ENCODE measurements at places on chromosomes 7 and 10.
A peak's percentile ranks its signal among the peaks of the same experiment; 100 is the strongest.

GRCh38 chr7:28068811-28069216, 111.8 kb downstream of the JAZF1 start:
- peak; percentile 74 for DNase-seq

- no peak for DNase-seq
Measured at GRCh38 chr7:66638309-66639099, 9.8 kb downstream of the KCTD7 start.

- DNase-seq: no peak
Measured at GRCh38 chr7:34162677-34163076, 257.3 kb downstream of the BMPER start.

- DNase-seq: no peak
Measured at GRCh38 chr10:118057361-118057760, 10.6 kb upstream of the RAB11FIP2 start.

DNA sequence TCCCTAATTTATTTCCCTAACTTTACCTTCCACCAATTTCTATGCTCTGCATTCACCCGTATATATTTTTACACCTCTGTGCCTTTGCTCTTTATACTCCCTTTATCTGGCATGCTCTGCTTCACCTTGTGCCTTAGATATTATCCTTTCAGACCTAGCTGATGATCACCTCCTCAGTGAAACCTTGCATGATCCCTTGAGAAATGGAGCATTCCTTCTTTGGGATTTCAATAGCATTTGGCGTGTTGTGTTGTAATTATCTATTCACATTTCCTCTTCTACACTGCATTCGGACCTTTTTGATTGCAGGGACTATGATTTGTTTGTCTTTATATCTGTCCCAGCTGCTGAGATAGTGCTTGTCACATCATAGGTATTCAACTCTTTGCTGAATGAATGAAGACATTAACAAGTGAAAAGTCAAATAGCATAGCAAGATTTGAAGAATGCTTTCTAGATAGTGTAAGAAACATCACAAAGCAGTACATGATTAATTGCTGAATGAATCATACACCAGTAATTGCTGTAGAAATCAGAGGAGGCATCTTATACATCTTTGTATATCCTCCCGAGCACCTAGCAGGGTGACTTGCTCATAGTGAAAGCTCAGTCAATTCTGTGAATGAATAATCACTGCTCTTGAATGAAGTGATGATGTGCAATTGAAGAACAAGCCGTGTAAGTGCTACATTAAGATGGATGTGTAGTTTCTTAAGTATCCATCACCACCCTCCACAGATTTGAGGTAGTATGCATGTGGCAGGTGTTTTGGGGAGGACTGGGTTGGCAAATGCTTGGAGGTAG, 2.0 kb upstream of the TM9SF3 start:
- DNase-seq: no peak

DNA sequence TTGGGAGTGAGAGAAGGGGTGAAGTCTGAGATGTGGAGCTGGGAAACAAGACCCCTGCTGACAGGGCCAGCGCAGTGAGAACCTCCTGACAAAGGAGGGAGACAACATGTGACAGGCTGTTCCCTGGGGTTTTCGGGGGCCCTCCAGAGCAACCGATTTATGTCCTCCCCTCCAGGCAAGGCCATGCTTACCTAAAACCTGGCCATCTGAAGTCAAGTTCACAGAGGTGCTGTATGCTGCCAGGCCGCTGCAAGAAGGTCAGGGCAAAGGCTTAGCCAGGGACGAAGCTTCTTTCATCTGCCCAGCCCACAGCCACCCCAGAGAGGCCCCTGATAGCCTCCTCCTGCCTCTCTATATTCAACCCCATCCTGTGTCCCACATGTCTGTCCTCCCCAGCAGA, 20.6 kb downstream of the NPC1L1 start:
- DNase-seq: no peak

- no peak for DNase-seq
Measured at GRCh38 chr7:21185653-21186265, 242.1 kb upstream of the SP4 start.

GRCh38 chr7:47291461-47292081, 290.3 kb downstream of the TNS3 start:
- no peak for DNase-seq

GRCh38 chr7:45985902-45986301, 64.8 kb upstream of the IGFBP3 start:
- DNase-seq: no peak

DNA sequence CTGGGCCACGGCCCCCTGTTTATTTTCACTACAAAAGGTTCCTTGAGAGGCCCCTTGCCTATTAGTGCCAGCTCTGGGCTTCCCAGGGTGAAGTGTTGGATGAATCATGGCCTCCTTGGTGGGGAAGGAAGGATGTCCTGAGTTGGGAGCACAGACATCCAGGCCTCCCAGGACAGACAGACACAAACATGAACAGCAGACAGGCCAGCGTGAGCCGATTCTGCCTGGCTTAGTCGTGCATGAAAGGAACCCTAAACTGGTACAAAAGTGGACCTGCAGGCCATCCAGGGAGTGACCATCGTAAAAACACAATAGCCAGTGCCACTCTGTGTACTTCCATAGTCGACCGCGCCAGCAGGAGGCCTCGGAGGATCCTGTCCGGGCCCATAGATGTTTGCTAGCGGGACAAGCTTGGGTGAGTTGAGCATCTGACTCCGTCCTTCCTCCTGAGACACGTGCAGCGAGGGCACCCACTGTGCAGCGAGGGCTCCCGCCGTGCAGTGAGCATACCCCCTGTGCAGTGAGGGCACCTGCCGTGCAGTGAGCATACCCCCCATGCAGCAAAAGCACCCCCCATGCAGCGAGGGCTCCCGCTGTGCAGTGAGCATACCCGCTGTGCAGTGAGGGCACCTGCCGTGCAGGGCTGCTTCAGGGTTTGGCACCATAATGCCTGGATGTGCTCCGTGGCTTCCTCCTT, 51.3 kb upstream of the PRKAR1B start:
- no peak for DNase-seq

DNA sequence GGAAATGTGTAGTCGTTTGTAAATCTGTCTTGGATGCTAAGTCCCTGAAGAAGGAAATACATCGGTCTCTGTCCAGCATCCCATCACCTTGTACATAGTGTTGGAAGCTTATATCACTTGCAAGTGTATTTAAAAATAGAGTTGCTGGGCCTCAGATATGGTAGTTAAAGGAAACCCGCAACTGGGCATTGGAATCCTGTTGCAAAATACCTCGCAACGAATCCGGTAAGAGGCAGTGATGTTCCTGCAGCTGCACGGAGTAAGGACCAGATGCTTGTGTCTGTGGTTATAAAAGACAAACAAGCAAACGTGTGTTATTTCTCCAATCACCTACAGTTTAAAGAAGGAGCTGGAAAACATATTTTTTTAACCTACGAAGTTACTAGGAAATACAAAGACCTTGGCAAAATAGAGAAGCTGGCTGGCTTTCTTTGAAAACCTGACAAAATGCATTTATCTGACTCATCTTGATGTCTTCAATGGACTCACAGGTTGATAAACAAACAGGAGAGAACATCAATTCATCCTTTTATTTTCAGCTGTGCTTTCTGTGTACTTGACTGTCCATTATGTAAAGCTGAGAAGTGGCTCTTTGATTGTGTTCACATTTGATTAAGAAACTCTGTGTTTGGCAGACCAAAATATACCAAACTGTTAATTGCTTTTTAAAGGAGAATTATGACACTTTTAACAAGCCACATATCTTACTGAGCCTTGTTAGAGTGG, 326.4 kb downstream of the SFMBT2 start:
- DNase-seq: peak; percentile 5

- DNase-seq: no peak
Measured at GRCh38 chr7:143015084-143015483, 11.8 kb downstream of the OR9A2 start.

GRCh38 chr10:34177445-34177844, 637.7 kb downstream of the PARD3 start:
- no peak for DNase-seq

DNA sequence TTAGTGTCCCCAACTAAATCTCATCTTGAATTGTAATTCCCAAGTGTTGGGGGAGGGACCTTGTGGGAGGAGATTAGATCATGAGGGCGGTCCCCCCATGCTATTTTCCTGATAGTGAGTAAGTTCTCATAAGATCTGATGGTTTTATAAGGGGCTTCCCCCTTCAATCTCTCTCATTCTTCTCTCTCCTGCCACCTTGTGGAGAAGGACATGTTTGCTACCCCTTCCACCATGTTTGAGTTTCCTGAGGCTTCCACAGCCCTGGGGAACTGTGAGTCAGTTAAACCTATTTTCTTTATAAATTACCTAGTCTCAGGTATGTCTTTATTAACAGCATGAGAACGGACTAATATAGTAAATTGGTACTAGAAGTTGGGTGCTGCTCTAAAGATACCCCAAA, 365.6 kb downstream of the ANKRD7 start:
- peak; percentile 44 for DNase-seq

GRCh38 chr10:110525349-110526260, 27.9 kb downstream of the DUSP5 start:
- no peak for DNase-seq

GRCh38 chr7:75866114-75866488, 12.7 kb upstream of the RHBDD2 start:
- peak; percentile 63 for DNase-seq

GRCh38 chr7:152189061-152189460, 163.6 kb downstream of the GALNT11 start:
- DNase-seq: no peak

- DNase-seq: no peak
Measured at GRCh38 chr10:103175580-103176285, 17.3 kb downstream of the NT5C2 start.

DNA sequence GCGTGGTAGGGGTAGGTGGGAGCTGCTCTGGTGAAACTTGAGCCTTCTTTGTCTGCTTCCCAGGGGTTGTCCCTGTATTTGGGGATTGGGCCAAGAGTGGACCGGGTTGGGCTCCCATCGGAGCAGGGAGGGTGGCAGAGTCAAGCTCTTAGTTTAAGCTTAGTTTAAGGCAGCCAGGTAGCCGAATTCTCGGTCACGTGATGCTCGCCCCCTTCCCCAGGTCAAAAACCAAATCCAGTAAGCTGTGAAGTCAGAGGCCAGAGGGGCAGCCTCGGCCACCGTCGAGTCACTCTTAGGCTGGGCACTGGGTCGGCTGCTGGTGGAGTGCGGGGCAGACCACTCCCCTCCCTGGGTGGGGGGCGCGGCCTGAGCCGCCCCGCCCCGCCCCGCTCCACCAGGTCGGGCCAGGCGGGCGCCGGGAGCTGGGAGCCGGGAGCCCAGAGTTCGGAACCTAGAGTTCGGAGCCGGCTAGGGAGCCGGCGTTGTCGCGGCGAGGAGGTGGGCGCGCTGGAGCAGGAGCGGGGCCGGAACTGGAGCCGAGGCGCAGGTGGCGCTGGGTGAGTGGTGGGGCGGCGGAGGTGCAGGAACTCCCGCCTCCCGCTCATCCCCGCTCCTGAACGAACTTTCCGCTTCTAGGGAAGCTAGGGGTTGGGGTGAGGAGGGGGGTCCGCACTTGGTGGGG, 2.8 kb upstream of the LZTS2 start:
- no peak for DNase-seq
